Eye (tissue), 1 donor: ENCODE measurements at places on chromosomes 5 and 9.

GRCh38 chr9:122810306-122810946, 10.5 kb downstream of the OR1K1 start:
- peak; percentile 94 for DNase-seq

DNA sequence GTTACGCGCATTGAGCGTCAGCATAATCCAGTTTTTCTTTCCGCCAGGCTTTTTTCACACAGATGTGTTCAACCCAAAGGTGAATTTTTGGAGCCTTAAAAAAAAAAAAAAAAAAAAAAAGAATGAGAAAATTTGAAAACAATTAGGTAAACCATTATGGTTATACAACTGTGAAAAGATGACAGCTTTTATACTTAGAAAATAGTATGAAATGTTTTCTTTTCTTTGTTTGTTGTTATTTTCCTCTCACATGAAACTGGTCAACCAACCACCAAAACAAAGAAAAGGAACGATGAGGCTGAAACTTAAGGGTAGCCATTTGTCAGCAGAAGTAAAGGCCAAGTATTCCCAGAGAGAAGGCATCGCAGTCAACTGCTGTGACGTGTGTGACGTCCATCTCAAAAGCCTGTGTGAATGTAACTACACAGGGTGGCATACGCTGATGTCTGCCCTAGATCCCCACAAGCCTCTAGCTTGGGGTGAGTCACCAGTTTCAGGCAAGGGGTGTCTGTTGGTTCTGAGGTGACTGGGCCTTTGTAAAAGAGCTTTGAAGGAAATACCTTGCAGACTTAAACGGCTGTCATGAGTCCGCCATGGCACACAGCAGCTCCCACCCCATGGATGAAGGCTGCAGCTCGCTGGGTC, 182.9 kb downstream of the AOPEP start:
- DNase-seq, result no peak

DNA sequence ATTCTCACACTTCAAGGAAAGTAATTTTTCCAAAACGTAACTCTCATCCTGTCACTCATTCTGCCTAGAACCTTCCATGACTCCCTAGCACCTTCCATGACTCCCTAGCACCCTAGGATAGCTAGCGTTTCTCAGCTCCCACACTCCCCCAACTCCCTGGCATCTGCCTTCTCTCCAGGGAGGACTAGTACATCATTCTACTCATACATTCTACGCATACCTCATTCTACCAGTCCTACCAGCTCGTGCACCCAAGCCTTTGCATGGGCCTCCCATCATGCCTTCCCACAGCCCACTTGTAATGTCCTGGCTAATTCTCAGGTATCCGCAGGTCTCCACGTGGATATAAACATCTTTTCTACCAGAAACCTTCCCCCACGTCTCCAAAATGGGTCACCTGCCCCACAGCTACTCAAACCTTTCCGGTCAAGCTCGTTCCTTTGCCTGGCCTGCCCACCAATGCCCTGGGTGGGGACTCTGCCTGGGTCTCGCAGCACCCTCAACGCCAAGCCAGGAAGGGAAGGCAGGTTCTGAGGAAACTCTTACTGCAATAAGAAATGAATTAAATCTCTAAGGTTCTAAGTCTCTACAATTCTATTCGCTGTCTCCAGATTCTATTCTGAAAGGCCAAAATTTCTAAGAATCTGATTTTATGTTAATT, 930 bp downstream of the ANKS6 start:
- DNase-seq, result no peak

DNA sequence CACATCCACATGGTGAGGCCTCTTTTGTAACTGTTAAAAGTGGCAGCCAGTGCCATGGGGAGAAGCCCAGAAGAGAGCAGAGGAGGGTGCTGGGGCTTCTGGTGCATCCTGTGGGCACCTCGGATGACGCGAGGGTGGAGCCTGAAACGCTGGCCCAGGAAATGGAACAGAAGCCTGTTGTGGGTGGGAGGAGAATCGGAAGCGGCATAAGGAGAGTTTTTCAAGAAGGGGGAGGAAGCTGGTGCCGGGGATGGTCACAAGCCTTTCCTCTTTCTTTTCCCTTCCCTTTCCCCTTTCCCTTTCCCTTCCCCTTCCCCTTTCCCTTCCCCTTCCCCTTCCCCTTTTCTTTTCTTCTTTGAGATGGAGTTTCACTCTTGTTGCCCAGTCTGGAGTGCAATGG, 12.9 kb downstream of the ANKRD33B start:
- no peak for DNase-seq

GRCh38 chr9:111730937-111731567, 63.7 kb downstream of the SHOC1 start:
- no peak for DNase-seq

GRCh38 chr5:120605325-120606079, 141.4 kb downstream of the PRR16 start:
- DNase-seq, result no peak

DNA sequence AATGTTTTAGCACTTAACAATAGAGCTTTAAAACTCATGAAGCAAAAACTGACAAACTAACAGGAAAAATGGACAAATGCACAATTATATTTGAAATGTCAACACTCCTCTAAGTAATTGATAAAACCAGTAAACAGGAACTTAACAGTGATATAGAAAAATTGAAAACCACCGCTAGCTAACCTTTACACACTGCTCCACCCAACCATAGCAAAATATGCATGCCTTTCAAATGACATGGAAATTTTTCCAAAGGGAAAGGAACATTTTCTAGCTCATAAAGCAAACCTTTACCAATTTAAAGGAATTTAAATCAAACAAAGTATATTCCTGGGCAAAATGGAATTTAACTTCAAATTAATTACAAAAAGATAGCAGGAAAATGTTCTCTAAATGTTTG, 109.2 kb downstream of the ADAMTS19 start:
- DNase-seq, result no peak

- no peak for DNase-seq
These were observed 98.0 kb downstream of the EDIL3 start for GRCh38 chr5:84286662-84287061.

DNA sequence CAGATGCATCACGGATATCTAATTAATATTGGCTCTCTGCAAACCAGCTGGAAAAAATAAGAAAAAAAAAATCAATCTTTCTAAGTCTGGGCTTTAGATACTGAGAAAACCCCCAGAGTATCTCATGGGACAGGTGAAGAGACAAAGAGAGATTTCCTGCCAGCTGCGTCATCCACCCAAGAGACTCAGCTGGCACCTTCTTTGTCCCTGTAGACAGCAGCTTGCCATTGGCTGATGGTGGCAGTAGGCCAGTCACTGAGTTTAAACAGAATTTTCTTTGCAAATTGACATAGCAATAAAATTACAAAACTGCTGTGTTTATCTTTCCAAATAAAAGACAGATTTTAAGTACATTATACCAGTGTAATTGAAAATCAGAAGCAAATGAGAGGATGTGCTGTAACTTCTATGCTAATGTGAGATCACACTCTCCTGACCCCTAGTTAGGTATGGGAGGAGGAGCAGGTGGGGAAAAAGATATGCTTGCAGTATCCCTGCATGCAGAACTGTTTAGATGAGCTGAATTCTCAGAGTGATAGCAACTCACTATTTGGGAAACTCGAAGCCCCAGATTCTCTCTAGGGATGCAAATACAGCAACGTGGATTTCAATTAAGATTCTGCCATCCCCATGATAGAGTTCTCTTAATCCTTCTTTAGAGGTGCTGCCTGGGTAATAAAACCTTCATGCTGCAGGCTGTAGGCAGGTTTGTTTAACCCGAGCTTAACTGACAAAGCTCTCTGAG, 72.2 kb downstream of the NMUR2 start:
- DNase-seq, result peak; percentile 61

- peak; percentile 78 for DNase-seq
These were observed 28.4 kb upstream of the SLC12A7 start for GRCh38 chr5:1140171-1140817.
